ENCODE measurements at places on chromosomes 5 and 9.

GRCh38 chr5:88671505-88672499 is 211.2 kb downstream of the MEF2C start:
- no peak for DNase-seq

GRCh38 chr5:103003872-103004271 is 116.1 kb downstream of the GIN1 start:
- DNase-seq: no peak

DNA sequence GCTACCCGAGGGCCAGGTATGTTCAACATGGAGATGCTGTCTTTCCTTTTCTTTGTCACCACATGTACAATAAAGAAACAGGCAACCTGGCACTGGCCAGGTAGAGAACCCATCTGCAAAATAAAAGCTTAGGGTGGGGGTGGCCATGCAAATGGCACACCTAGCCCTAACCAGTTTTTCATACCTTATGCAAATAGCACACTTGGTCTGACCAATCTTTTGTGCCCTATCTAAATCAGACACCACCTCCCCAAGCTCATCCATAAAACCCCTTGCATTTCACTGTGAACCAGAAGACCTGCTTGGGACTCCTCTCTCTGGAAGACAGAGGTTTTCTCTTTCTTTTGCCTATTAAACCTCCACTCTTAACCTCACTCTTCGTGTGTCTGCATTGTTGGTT is 33.9 kb downstream of the JAKMIP2 start:
- no peak for DNase-seq

DNA sequence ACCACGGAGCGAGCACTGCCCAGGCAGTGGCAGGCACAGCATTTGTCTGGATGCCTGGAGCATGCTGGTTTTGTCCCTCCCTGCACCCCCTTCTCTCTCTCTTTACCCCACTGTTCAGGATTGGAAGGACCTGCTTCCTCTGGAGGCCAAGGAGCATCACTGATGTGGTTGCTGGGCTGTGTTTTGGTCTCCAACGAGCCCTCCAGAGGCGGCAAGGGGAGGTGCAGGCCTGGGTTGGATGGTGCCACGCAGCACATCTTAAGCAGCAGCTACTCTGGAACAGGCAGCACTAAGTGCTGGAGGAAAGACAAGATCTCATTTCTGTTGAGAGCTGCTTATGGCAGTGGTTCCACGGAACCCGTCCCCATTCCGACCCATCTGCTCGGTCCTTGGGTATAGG is 139.6 kb downstream of the CMYA5 start:
- no peak for DNase-seq

- peak; percentile 35 for DNase-seq
These were observed 1.1 kb upstream of the IRF1 start for GRCh38 chr5:132491368-132492364.

DNA sequence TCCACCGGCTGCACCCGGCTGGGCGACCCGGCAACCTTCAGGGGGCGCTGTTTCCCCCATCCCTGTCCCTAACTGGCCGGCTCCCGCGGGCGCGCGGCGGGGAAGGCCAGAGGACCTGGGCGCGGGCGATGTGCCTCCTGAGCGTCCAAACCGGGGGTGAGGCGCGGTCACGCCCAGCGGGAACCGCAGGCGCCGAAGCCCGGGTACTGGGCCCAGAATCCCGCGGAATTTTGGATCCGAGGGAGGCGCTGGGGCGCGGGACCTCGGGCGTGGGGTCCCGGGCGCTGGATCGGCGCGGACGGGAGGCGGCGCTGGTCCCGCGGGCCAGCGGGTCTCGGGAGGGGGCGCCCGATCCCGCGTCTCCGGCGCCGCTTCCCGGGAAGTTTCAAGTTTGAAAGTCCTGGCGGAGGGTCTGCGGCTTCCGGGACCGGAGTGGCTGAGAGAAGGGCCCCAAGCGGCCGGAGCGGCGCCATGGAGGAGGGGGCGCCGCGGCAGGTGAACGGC is at the start of gene PKN3:
Gene PKN3 (plus strand): TSS at position 59 of the 504 bp plus-strand sequence. CDS start 413 bp downstream, at position 472.
- peak; percentile 93 for DNase-seq

DNA sequence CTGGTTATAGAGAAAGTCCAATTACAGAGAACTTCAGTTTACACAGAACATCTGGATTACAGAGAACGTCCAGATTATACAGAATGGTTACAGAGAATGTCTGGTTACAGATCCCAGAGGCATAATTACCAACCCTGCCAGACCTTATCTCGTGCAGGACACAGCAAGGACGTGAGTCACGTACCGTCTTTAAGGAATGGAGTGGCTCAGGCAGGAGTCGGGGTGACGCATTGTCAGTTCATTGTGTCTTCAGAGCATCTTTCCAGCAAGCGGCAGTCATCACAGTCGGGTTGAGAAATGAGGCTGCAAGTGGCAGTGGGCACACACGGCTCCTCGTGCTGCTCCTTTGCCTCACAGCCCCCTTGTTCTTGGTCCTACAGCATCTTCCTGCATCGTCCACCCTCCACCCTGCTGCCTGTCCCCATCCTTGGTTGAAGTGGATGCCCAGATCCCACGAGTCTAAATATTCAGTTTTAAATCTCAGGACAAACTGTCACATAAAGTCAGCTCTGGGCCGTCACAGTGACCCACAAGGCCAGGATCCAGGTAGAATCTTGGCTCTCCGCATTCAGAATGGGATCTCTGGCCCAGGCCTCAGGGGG is 30.0 kb upstream of the SLC6A19 start:
- DNase-seq: no peak

DNA sequence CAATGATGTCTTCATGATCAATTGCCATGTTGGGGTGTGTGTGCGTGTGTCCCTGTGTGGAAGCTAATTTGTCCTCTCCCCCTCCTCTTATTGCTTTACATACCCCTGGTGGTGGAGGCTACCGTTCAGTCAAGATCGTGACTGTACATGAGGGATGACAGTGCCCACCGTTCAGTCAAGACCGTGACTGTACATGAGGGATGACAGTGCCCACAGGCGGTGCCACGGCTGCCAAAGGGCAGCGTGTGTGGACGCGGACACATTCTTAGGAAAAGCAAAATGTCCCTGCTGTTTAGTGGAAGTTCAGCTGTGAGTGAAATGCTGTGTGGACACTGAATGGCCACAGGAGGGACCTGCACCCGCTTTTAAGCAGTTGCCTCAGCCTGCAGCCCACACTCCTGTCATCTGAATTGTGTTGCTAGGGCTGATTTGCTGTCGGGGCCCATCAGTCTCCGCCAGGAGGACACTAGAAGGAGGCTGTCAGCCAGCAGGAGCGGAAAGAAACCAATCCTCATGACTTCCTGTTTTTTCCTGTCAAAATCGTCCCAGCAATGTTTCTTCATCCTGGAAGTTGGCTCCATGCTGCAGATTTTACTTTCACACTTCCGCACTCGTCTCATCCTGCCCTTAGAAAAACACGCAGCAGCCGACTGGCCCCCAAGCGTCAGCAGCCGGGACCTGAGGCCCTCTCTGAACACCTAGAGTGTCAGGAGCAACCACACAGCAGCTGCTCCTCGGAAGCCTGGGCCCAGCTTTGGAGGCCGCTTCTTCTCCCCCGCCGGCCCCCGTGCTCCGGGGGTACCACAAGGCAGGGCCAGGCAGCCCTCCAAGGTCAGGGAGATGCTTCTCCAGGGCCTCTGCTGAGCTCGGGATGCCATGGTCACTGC is 9.1 kb downstream of the OR2V1 start:
- no peak for DNase-seq

DNA sequence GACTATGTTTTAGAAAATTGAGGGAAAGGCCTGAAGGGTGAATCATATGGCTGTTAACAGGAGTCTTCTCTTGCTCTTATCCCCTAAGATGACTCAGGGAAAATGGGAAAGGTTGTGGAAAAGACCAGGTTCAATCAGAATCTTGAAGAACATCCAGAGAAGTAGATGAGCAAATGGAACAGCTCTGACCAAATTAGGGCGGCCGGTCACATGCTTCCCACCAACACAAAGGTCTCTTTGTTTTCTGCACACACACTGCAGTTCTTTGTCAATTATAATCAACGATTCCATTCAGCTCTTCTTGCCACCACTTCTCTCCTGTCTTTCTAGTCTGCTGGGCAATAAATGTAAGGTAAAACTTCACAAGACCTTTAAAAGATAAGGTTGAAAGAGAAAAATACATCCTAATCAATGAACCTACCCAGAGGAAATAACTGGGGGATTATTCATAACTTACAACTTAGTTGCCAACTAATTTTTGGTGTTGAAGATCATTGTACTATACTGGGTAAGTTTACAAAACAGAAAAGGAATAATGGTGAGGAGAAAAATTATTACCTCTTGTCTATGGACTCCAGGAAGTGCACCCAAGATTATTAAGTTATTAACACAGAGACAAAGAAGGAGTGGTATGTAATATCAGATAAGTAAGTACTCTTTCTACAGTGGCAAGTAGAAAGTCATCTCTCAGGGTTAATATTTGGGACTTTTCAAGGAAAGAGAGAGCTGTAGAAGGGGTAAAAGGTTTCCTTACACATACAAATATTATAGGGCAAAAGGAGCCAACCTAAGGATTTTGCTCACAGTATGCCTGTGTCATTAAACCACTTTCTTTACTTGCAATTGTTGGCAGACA is 441.9 kb upstream of the PIK3R1 start:
- no peak for DNase-seq

- DNase-seq: no peak
These were observed 183.3 kb upstream of the DMAC1 start for GRCh38 chr9:7982907-7983306.

- DNase-seq: no peak
These were observed 162.0 kb downstream of the C9orf50 start for GRCh38 chr9:129458663-129459546.

- no peak for DNase-seq
These were observed 543.1 kb downstream of the CETN3 start for GRCh38 chr5:89866410-89866809.

- DNase-seq: no peak
These were observed 3.6 kb upstream of the CPLX2 start for GRCh38 chr5:175867587-175868347.

GRCh38 chr5:111958851-111959250 is 201.9 kb upstream of the NREP start:
- DNase-seq: no peak

- no peak for DNase-seq
These were observed 73.9 kb downstream of the PBX3 start for GRCh38 chr9:125821078-125821477.

GRCh38 chr5:62475072-62475471 is 62.5 kb downstream of the IPO11 start:
- no peak for DNase-seq

- no peak for DNase-seq
These were observed 235.2 kb downstream of the PLK2 start for GRCh38 chr5:58224661-58225060.

GRCh38 chr5:32276173-32276853 is 36.4 kb downstream of the MTMR12 start:
- DNase-seq: no peak

DNA sequence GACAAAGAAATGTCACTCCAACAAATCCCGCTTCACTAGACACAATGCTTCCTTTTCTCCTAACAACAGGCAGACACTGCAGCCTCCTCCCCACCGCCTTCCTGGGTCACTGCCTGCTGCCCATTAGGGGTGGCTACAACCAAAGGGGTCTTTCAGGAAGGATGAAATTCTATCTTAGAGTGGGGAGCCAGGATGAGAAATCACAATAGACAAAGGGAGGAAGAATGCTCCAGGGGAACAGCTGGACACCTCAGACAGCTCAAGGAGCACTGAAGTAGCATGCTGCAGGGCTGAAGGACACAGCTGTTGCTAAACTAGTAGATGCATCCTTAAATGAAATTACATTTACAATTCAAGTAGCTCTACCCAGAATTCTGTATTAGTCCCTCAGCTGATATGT is 54.2 kb downstream of the PRELID2 start:
- no peak for DNase-seq

- no peak for DNase-seq
These were observed 103.2 kb downstream of the WNK2 start for GRCh38 chr9:93287189-93287552.

DNA sequence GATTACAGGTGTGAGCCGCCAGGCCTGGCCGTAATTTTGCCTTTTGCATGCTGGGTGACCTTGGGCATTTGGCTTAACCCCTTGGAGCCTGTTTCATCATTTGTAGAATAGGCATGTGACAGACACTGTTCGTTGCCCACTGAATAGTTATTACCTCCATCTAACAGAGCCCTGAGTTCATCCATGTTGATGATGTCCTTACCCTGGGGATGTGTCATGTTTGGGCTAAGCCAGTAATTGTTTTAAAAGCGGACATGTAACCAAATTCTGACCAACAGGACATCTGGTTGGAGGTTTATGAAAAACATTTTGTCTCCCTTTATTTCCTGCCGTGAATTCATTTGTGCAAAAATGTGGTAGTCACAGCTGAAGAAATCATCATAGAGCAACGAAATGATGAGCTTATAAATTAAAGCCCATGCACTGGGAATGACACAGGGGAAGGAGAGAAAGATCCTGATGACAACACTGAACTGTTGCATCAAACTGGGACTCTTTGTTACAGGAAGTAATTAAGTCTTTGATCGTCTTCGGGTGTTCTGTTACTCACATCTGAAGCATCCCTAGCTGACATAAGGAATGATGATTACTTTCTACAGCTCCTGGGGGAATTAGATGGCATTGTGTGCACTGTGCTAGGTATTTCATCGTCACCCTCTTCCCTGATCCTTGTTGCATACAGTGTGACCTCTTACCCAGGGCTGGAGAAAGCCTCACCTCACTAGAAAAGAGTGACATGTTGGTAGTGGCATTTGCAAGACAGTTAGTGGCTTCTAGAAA is 117.8 kb downstream of the FGF18 start:
- DNase-seq: no peak

DNA sequence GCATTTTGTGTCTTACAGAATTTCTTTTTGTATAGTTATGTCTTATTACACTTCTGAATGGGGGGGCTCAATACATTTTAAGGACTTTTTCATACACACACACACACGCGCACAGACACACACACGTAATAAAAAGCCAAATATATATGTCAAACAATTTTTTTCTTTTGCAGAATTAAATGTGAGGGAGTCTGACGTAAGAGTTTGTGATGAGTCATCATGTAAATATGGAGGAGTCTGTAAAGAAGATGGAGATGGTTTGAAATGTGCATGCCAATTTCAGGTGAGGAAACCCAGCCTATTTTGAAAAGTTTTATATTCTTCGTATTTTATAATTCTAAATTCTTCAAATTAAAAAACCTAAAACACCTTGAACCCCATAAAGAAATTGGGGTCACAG is 25.6 kb downstream of the TMEFF1 start:
- DNase-seq: no peak

- DNase-seq: no peak
These were observed 12.4 kb upstream of the MAML1 start for GRCh38 chr5:179720222-179720621.

GRCh38 chr9:96523374-96523773 is 73.4 kb downstream of the HABP4 start:
- DNase-seq: no peak

GRCh38 chr5:380701-381309 is 59.3 kb downstream of the AHRR start:
- no peak for DNase-seq

- DNase-seq: no peak
These were observed 158.4 kb downstream of the ERCC6L2 start for GRCh38 chr9:96033896-96034295.

- no peak for DNase-seq
These were observed 297.7 kb upstream of the WWC1 start for GRCh38 chr5:167993771-167994170.

- no peak for DNase-seq
These were observed 72.7 kb downstream of the CAST start for GRCh38 chr5:96734871-96735325.

- no peak for DNase-seq
These were observed 19.8 kb downstream of the GPRIN1 start for GRCh38 chr5:176590035-176590717.

Data from T-helper 9 cell (primary cell).